ENCODE measurements at places on chromosomes 2 and 18.

- DNase-seq, result no peak
Observed at GRCh38 chr2:215145611-215146010, 7.2 kb upstream of the ABCA12 start.

DNA sequence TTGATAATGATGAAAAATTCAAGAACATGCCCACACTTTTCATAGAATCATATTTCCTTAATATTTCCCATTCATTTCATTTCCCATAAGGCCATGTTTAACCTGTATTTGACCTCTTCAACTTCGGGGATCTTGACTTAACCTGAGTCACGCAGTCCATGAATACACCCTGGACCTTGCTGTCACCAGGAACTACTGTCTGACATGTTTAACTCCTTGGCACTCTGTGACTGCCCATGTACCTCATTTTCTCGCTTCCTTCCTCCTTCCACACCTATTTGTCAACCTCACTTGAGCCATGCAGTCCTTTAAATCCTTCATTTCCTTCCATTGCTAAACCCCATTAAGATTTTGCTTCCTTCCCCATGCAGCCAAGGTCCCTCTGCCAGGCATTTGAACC, 16.3 kb downstream of the ABCB11 start:
- no peak for DNase-seq

DNA sequence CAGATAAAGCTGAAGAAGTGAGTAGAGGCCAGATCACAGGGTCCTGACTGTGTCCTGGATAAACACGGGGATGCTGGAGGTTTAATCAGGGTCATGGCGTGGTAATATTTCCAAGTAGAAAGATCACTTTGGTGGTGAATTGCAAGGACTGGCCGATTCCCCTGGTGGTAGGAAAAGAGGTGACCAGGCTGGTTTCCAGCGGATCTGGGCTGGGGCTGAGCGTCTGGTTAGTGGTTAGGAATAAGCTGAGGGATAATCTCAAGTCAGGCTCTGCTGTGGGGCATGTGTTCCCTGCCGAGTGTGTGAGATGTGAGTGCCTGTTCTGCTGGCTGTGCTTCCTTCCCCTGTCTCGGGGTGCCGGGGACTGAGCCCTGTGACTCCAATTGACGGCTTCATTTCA, 484.0 kb downstream of the TSN start:
- no peak for DNase-seq

DNA sequence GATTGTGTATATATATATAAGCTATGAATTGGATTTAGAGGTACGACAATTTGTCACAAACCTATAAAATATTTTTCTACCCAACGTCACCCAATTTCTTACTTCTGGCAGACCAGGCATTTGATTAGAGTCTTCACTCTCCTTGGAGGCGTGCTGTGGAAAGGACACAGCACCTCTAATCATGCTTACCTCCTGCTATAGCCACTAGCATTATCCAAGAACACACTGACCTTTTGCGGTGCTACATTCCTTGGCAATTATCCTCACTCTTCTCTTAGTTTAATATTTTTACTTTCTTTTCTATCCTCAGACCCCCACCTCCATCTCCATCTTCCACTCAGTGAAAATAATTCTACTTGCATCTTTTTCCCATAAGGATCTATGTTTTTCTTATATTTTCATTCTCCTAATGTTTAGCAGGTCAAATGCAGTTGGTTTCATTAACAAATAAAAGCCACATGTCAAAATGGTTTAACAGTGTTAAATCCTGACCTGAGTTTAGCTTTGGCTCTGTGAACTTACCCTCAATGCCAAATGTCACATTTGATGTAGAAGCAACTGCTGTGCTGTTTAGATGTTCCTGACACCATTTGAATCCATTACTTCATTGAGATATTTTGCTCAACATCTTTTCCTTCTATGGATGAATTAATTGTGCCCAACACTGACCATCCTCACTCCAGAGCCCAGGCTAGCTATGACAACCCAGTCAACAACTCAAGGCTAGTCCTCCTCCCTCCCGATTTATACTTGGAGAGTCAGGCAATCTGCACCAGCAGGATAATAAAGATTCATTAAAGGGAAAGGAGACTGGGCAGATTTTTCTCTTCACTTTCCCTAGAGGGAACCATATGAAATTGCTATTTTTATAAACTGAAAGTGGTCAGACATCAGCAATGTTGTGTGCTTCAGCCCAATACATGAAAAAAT, 240.5 kb downstream of the MREG start:
- no peak for DNase-seq

DNA sequence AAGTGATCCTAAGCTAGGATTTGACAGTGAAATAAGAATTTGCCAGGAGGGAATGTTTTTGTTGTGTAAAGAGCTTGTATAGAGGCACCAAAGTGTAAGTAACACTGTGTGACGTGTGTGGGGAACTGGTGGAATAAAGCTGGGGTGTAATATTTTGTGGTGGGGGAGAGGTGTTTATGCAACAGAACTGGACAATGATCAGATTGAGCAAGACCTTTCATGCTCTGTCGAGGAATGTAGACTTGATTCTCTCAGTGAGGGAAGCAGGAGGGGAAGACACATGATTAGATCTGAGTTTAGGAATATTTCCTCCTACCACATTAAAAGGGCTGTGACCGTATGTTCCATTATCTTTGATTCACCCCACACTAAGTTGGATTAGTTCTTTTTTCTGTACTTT, 43.6 kb downstream of the EFEMP1 start:
- DNase-seq, result no peak

GRCh38 chr2:25831746-25832449, 46.4 kb downstream of the ASXL2 start:
- no peak for DNase-seq

- no peak for DNase-seq
Observed at GRCh38 chr18:42310956-42311355, 355.9 kb downstream of the PIK3C3 start.

- DNase-seq, result no peak
Observed at GRCh38 chr2:198706476-198707082, 751.2 kb downstream of the SATB2 start.

DNA sequence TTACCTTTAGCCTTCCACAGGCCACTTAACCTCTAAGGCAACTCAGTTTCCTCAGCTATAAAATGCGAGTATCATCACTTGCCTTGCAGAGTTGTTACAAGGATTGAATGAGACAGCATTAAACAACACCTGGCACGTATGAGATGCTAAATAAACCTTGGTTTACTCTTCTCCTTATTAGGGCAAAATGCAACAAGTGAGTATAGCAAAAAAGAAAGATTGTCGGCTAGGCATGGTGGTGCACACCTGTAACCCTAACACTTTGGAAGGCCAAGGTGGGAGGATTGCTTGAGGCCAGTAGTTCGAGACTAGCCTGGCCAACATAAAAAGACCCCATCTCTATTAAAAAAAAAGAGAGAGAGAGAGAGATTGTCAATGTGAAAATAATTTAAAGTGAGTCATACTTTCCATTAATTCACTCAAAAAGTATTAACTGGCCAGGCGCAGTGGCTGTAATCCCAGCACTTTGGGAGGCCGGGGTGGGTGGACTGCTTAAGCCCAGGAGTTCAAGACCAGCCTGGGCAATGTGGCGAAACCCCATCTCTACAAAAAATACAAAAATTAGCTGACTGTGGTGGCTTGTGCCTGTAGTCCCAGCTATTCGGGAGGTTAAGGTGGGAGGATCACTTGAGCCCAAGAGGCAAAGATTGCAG, 8.0 kb downstream of the ATAD2B start:
- DNase-seq, result no peak

GRCh38 chr2:67290451-67291290, 106.5 kb upstream of the ETAA1 start:
- no peak for DNase-seq

GRCh38 chr2:231556981-231557380, 26.7 kb upstream of the NMUR1 start:
- no peak for DNase-seq

- DNase-seq, result no peak
Observed at GRCh38 chr18:54086863-54087262, 137.6 kb downstream of the MBD2 start.

- peak; percentile 80 for DNase-seq
Observed at GRCh38 chr18:13375302-13376255, 157.0 kb downstream of the LDLRAD4 start.

DNA sequence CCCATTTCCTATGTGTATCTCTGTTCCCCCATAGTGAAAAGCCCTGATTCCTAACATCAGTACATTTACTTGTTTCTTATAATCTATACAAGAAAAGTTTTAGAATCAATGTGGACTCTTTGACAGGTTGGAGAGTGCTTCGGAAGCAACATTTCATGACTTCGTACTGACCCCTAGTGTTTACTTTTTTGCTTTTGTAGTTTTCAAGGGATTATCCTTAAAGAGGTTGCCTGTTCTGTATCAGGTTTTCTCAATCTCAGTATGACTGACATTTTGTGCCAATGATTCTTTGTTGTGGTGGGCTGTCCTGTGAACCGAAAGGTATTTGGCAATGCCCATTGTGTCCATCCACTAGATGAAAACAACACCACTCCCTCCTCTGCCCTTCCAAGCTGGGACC, 43.3 kb upstream of the SERPINB2 start:
- no peak for DNase-seq

GRCh38 chr2:3692375-3692774, 11.0 kb upstream of the DCDC2C start:
- DNase-seq, result no peak

DNA sequence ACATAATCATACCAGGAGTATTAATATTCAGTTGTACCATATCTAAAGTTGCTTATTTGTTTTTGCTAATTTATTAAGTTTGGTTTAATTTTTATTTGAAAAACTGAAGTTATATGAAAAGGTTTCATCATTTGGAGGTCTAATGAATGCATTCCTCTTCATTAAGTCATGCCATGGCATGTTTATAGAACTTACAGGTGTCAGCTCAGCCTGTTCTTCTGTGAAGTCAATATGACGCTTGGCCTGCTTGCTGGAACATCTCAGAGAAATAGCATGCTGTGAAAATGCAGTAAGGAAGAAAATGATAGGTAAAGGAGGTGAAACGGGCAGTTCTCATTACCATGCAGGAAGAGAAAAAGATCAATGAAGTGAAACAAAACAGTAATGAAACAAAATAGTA, 58.2 kb downstream of the RAPH1 start:
- no peak for DNase-seq

GRCh38 chr2:216428618-216429350, 16.5 kb downstream of the SMARCAL1 start:
- no peak for DNase-seq

- no peak for DNase-seq
Observed at GRCh38 chr2:40746191-40746590, 294.3 kb upstream of the SLC8A1 start.

- no peak for DNase-seq
Observed at GRCh38 chr2:224354632-224355211, 47.2 kb downstream of the FAM124B start.

DNA sequence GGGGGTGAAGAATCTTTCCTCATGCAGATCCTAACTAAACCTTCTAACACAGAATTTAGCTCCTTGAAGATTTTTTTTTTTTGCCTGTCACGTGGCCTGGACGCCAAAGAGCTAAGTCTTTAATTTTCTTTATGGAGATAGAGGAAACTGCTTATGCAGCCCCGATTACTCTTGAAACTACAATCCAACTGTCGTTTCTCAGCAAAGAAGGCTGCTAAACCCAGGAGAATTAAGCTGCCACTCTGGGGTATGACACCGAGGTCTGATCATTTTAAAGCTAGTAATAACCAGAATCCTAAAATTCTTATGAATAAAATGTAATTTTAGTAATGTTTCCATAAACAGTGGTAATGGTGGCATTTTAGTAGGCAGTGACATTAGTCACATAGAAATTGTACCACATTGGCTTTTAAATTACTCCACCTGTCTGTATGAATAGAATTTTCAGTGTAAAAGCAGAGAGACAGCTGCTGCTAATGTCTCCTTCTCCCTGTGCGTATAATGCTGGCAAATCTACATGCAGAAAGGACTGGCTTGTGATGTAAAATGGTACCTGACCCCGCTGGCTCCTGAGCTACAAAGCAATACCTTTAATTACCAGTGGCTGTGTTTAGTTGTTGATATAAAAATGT, 86.5 kb downstream of the MEIS1 start:
- DNase-seq, result no peak

- no peak for DNase-seq
Observed at GRCh38 chr2:217413193-217413592, 553.3 kb upstream of the TNP1 start.

- DNase-seq, result no peak
Observed at GRCh38 chr2:84904717-84905174, 710 bp upstream of the TMSB10 start.

DNA sequence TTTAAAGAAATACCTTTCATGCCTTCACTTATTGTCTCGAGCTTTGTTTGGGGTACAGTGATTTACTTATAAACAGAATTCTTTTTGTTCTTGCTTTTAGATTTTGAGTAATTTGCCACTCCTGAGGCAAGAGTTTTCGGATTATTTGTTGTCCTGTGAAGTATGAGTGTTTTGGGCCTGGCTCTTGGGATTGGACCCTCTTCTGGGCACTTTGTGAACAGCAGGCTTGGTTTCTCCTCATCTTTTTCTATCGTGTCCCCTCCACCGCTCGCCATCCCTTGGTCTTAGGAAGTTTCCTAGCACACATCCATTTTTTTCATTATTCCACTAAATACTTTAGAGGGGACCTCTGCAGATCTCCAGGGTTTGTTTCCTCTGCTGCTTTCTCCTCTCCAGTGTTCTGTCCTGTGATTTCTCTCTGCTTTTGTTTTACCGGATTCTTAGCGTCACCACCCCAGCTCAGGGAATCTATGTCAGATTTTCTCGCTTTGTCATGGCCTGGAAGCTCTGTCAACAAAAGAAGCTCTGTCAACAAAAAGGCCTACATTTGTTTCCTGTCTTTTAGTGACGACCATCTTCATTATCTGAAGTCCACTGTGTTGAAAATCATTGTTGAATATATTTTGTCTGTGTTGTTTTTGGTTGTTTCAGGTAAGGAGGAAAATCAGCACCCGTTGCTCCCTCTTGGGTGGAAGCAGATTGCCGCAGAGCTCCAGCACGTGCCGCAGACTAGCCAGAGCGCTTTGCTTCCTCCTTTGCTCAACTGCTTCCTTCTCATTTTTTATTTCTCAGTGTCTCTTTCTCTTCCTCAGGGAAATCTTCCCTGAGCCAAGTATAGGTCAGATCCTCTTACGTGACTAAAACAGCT, 27.8 kb downstream of the ANKRD62 start:
- no peak for DNase-seq

- DNase-seq, result no peak
Observed at GRCh38 chr2:150742094-150742493, 254.6 kb upstream of the RND3 start.

GRCh38 chr2:33059471-33060156, 112.9 kb downstream of the LTBP1 start:
- no peak for DNase-seq

DNA sequence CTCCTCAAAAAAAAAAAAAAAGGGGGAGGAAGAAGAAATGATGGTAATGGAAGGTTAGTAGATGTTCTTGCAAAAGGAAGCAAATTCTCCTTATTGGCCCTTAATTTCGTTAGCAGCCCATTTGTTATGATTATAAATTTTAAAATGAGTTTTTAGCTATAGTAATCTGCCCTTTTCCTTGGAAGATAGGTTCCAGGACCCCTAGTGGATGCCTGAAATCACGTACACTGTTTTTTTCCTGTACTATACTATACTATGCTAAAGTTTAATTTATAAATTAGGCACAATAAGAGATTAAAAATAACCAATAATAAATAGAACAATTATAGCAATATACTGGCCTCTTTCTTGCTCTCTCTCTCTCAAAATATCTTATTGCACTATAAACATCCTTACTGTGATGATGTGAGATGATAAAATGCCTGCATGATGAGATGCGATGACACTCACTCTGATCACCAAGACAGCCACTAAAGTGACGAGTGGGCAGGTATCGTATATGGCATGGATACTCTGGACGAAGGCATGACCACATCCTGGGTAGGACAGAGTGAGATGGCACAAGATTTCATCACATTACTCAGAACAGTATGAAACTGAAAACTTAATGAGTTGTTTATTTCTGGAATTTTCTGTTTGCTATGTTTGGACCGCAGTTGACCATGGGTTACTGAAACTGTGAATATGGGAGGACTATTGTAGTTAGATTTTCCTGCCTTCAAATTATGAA, 87.2 kb downstream of the KCTD18 start:
- DNase-seq, result no peak

Measured in stimulated activated CD4-positive, alpha-beta T cell treated with anti-CD3 and anti-CD28 coated beads, Interleukin-4, amount 100 ng/mL, for 4 hours (primary cell).